ENCODE measurements at places on chromosomes 11 and 22. TPM values are rescaled to one million over a fixed set of nuclear protein-coding genes. Genes with fewer than 3 reads are reported as not detected.

GRCh38 chr11:763549-764321, 13.6 kb downstream of the GATD1 start:
- H3K27me3 ChIP-seq: no peaks in the 10 kb centered on the region
- H3K4me3 ChIP-seq: no peak overlapping the region
- H3K27ac ChIP-seq: no peak overlapping the region
- no peak for DNase-seq
- peaks cover 4% of the 10 kb centered on the region for H3K4me1 ChIP-seq

KCTD14 gene
- total RNA-seq: 0.19 TPM

GRCh38 chr22:29717789-29718188, 2.0 kb upstream of the CABP7 start:
- H3K4me3 ChIP-seq: no peak overlapping the region
- no peaks in the 10 kb centered on the region for H3K36me3 ChIP-seq

DNA sequence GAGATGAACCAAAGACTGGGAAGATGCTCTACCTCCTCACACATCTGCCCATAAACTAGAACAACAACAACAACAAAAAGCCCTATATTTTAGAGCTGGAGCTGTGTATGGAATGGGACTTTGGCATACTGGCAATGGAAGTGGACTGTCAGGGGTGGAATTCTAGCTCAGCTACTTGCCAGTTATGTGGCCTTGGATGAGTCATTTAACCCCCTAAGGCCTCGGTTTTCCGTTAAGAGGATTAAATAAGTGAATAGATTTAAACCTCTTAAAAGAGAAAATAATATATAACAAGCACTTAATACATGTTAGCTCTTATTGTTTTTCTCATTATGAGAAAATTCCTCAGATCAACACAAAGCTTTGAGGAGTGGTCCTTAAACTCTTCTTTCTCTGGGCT, 195.0 kb downstream of the KIF18A start:
- H3K27ac ChIP-seq: no peak overlapping the region
- peaks cover 2% of the 10 kb centered on the region for H3K27me3 ChIP-seq
- H3K36me3 ChIP-seq: no peaks in the 10 kb centered on the region
- no peak overlapping the region for H3K4me3 ChIP-seq
- no peak for DNase-seq

DNA sequence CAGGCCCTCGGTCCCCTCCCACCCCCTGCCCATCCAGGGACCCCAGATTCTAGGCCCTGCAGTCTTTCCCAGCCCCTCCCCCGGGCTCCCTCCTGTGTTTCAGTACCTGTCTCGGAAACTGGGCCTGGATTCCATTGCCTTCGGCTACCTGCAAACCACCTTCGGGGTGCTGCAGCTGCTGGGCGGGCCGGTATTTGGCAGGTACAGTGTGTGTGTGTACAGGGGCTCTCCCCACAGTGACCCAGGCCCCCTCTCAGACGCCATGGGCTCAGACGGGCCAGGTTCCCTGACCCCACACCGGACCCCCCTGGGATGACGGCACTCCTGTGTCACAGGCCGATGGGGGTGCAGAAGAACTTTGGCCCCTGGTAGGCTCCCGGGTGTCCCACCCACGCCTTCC, 21.1 kb downstream of the PHLDA2 start:
- no peak for DNase-seq
- H3K36me3 ChIP-seq: peaks cover 11% of the 10 kb centered on the region
- H3K27me3 ChIP-seq: no peaks in the 10 kb centered on the region
- H3K27ac ChIP-seq: no peak overlapping the region
- no peak overlapping the region for H3K4me3 ChIP-seq

DNA sequence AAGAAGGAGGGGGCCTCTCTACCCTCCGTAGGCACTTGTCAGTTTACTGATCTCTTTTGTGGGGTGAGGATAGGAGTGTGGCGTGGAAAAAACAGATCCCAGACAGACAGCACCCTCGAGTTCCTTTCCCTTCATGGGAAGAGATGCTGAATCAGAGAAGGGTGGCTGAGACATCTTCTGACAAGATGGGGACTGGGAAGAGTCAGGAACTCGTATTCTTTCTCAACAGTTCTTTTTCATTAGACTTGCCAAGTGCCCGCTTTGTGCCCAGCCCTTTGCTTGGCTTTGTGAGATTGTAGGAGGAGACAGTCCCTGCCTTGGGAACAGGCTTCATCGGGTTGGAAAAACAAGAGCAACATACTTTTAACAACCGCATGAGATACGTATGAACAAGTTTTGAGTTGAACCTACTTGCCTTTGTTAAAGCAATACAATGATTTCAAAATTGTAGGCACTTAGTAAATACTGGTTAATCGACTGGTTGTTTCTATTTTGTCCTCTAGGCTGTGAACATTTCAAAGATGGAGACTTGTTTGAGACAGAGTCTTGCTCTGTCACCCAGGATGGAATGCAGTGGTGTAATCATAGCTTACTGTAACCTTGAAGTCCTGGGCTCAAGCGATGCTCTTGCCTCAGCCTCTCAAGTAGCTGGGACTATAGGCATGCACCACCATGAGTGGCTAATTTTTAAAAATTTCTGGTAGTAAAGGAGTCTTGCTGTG, 1.1 kb downstream of the RRM1 start:
- peak overlapping the region; percentile 99 for H3K27ac ChIP-seq
- peak overlapping the region; percentile 98 for H3K4me3 ChIP-seq
- no peaks in the 10 kb centered on the region for H3K27me3 ChIP-seq
- DNase-seq: no peak
- peaks cover 56% of the 10 kb centered on the region for H3K36me3 ChIP-seq
- H3K4me1 ChIP-seq: peaks cover 83% of the 10 kb centered on the region

GRCh38 chr11:129285402-129285786, 90.3 kb upstream of the BARX2 start:
- peaks cover 20% of the 10 kb centered on the region for H3K27me3 ChIP-seq
- no peak for DNase-seq
- H3K4me1 ChIP-seq: peaks cover 21% of the 10 kb centered on the region
- H3K36me3 ChIP-seq: peaks cover 1% of the 10 kb centered on the region
- H3K4me3 ChIP-seq: no peak overlapping the region
- no peak overlapping the region for H3K27ac ChIP-seq

GRCh38 chr11:45592636-45593035, 72.8 kb downstream of the CHST1 start:
- DNase-seq: no peak
- no peak overlapping the region for H3K27ac ChIP-seq
- peaks cover 9% of the 10 kb centered on the region for H3K27me3 ChIP-seq
- H3K4me3 ChIP-seq: no peak overlapping the region

- H3K4me1 ChIP-seq: no peaks in the 10 kb centered on the region
- H3K27me3 ChIP-seq: peaks cover 2% of the 10 kb centered on the region
- no peak overlapping the region for H3K27ac ChIP-seq
- H3K36me3 ChIP-seq: no peaks in the 10 kb centered on the region
- DNase-seq: no peak
Observed at GRCh38 chr11:83785942-83786341, 499.8 kb upstream of the CCDC90B start.

DNA sequence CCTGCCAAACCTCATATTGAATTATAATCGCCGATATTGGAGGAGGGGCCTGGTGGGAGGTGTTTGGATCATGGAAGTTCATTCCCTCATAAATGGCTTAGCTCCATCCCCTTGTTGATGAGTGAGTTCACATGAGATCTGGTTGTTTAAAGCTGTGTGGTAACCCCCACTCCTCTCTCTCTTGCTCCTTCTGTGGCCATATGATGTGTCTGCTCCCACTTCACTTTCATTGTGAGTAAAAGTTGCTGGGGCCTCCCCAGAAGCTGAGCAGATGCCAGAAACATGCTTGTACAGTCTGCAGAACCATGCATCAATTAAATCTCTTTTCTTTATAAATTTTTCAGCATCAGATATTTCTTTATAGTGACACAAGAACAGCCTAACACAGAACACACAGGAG, 929.0 kb upstream of the FAT3 start:
- no peak overlapping the region for H3K4me3 ChIP-seq
- no peaks in the 10 kb centered on the region for H3K27me3 ChIP-seq
- DNase-seq: no peak
- no peaks in the 10 kb centered on the region for H3K4me1 ChIP-seq
- no peak overlapping the region for H3K27ac ChIP-seq

BRSK2 gene
- total RNA-seq: not detected

TOB2 gene
- 35.1 TPM for total RNA-seq

DNA sequence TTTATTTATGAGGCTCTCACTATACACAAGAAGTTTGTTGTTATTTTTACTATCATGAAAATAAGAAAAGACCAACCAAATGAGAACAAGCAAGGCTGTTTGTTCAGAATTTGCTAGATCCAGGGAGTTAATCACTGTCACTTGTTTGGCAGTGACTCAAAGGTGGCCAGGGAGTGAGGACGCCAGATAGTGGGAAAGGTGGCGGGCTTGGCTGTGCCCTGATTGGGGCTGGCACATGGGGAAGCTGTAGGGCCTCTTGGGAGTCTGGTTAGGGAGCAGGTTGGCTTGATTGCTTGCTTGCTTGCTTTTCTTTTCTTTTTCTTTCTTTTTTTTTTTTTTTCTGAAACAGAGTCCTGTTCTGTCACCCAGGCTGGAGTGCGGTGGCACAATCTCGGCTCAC, 53.1 kb upstream of the SLC22A12 start:
- H3K4me3 ChIP-seq: no peak overlapping the region
- H3K36me3 ChIP-seq: no peaks in the 10 kb centered on the region
- no peaks in the 10 kb centered on the region for H3K4me1 ChIP-seq
- no peak for DNase-seq

DNA sequence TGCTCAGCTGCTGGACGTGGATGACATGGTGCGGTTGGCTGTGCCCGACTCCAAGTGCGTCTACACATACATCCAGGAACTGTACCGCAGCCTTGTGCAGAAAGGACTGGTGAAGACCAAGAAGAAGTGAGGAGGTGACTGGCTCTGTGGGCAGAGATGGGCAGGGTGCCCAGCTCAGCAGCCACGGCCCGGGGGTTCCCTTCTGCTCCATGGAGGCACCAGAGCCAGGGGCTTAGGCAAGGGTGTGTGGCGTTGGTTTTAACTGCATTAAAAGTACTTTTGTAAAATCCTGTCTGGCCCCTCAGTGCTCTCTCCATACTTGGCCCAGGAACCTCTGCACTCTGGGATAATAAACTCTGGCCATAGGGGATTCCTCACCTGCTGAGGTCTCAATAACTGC, 12.6 kb downstream of the SMTNL1 start:
- H3K4me1 ChIP-seq: peaks cover 10% of the 10 kb centered on the region
- H3K36me3 ChIP-seq: peaks cover 58% of the 10 kb centered on the region
- no peak for DNase-seq
- no peaks in the 10 kb centered on the region for H3K27me3 ChIP-seq

PRSS23 gene
- 0.35 TPM for total RNA-seq

GRCh38 chr11:9789910-9790309, 126.0 kb downstream of the SWAP70 start:
- no peaks in the 10 kb centered on the region for H3K36me3 ChIP-seq
- H3K4me3 ChIP-seq: no peak overlapping the region
- H3K4me1 ChIP-seq: peaks cover 6% of the 10 kb centered on the region
- DNase-seq: no peak
- H3K27me3 ChIP-seq: no peaks in the 10 kb centered on the region
- H3K27ac ChIP-seq: no peak overlapping the region

GRCh38 chr11:4071914-4072313, 22.7 kb upstream of the RRM1 start:
- DNase-seq: no peak
- H3K27ac ChIP-seq: no peak overlapping the region
- H3K36me3 ChIP-seq: peaks cover 43% of the 10 kb centered on the region
- no peaks in the 10 kb centered on the region for H3K27me3 ChIP-seq
- H3K4me3 ChIP-seq: no peak overlapping the region

POTEH gene
- not detected for total RNA-seq

NNMT gene
- total RNA-seq: not detected

- H3K27me3 ChIP-seq: peaks cover 2% of the 10 kb centered on the region
- H3K4me1 ChIP-seq: no peaks in the 10 kb centered on the region
- H3K4me3 ChIP-seq: no peak overlapping the region
- H3K36me3 ChIP-seq: no peaks in the 10 kb centered on the region
- DNase-seq: no peak
Observed at GRCh38 chr11:109016724-109017123, 351.9 kb downstream of the DDX10 start.

DNA sequence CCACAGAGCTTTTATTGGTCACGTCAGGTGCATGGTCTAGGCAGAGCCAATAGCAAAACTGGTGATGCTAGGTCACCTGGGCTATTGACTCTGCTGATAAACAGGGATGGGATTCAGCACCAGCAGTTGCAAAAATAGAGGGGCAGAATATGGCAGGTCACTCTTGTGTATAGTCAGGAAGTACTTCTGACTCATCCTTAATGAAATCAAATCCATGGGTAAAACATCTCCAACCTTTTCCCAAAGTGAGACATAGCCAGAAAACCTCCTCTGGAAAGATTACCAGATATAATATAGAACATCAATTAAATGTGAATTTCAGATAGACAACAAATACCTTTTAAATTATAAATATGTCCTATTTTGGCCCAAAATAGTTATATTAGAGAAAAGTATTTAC, 383.2 kb downstream of the METTL15 start:
- H3K27me3 ChIP-seq: no peaks in the 10 kb centered on the region
- no peak for DNase-seq
- no peak overlapping the region for H3K4me3 ChIP-seq
- H3K36me3 ChIP-seq: no peaks in the 10 kb centered on the region

DNA sequence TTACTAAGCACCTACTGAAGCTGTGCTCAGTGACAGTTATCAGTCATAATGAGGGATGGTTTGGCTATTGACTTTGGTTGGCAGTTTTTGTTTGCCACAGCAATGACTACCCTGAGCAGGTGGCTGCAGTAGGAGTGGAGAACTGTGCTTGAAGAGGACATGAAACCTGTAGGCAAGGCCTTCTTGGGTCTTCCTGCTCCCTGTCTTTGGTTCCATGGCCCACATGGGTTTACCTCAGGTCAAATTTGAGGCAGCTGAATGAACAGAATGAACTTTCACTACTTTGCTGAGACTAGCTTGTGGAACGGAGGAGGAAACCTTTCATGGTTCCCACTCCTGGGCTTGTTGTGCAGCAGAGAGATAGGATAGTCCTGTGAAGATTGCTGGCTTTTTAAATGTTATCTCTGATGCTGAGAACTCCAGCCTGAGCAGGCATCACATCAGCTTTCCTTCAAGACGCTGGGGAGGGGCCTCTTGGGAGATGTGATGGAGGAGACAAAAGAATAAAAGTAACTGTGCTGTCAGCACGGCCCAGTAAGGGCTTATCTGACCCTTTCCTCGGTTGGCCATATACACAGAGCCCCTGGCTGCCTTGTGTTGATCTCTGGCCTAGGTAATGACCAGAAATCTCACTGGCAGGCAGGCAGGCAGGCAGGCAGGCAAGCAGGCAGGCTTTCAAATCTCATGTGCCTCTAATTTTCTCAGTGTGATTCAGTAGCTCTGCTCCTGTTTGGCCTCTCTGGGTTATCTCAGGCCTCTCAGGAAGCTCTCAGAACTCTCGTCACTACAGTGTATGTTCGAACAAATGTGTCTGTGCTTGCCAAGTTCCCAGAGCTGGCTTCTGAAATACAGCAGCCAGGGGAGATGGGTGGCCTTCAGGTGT, 12.0 kb downstream of the STIM1 start:
- DNase-seq: no peak
- H3K4me3 ChIP-seq: no peak overlapping the region
- H3K27me3 ChIP-seq: no peaks in the 10 kb centered on the region
- peaks cover 82% of the 10 kb centered on the region for H3K4me1 ChIP-seq
- H3K36me3 ChIP-seq: peaks cover 42% of the 10 kb centered on the region
- peak overlapping the region; percentile 68 for H3K27ac ChIP-seq

GRCh38 chr22:43867839-43868635, 5.7 kb upstream of the SULT4A1 start:
- H3K27ac ChIP-seq: no peak overlapping the region
- peak; percentile 47 for DNase-seq
- peaks cover 15% of the 10 kb centered on the region for H3K27me3 ChIP-seq

All from activated CD4-positive, alpha-beta T cell treated with anti-CD3 and anti-CD28 coated beads, Interleukin-2, amount 10 ng/mL, durations not matched to agents 7 days and 5 days (primary cell).